GM04503 (cell line): ENCODE measurements at places on chromosomes 1 and 21.

DNA sequence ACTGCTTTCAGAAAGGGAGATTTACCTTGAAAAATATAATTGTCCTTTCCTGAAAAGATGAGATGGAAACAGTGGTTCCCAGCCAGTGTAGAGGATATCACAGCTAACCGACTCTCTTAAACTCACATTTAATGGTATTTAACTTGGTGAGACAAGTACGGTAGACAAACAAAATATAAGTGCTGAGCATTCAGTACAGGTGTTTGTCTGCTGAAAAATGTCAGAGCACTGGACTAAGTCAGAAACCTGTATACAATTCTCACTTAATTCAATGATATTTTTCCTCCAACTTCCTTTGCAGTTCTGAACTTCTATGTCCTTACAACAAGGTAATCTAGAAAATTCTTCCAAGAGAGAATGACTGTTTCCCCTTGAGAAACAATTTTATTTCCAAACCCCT lies at the start of gene LCE1B:
Gene LCE1B, plus strand, starts transcription at position 301 of the 400 bp plus-strand sequence. CDS start 476 bp downstream, outside the sequence.
- DNase-seq, result no peak

DNA sequence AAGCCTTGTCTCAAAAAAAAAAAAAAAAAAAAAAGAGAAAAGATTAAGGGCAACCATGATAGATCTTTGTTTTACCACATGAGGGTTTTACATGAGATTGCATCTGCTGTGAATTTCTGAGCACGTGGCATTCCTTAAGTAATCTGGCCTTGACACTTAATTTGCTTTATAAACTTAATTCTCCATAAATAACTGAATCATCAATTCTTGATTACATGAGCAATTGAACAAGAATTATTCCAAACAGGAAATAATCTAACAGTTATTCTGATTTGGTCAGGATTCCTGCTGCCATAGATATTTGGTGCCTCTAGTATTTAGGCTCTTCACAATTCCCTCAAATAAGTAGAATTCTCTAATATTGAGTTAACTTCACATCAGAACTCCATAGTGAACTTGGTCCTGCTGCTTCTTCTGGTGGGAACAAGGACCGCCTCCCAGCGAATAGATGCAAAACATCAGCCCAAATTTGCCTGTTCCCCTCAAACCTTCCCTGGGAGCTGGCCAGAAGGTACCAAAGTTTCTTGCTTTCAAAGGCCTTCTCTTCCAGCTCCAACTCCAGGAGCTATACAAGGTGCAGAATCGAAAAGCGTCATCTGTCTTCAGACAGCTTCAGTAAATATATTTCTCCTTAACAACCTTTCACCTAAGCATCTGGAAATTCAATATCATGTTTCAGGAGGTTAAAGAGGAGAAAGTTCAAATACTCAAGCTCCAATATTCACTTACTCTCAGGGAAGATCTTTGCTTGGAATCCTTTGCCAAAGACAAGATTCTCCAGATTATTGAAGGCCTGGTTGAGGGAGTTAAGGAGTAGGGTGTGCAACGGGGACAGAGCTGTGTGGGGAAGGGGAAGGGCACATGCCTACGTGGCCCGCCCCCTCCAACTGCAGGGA lies 1.0 kb downstream of the KRTCAP2 start:
- DNase-seq, result no peak

DNA sequence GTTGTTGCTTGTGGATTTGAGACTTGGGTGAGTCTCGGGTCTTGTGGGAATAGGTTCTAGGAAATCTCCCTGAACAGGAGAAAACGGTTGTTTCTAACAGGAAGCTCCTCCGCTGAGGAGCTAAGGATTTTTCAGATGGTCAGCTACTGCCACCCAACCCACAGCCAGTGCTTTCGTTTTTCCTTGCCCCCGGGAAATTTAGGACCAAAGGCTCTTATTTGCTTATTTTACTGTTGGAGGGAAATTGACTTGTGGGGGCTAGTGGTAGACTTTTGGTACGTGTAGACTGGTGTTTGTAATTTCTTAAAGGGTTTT lies 792 bp downstream of the SNX7 start:
- DNase-seq, result no peak

DNA sequence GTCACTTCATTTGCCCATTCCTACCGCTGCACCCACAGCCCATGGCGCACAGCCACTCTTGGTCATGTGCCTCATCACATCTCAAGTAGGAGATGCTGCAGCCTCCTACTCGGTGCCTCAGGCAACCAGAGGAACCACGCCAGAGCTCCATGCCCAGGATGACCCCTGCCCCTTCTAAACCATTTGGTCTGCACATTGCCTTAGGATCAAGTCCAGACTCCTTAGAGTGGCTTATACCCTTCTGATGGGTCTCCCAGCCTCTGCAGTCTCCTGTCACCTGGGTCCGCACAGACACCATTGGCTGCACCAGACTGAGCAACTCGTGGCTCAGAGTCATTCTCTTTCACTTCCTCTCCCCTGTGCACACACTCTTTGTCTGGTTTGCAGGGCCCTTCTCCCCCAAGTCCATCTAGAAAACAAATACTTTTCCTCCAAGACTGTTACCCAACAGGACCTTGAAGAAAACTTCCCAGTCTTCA lies 2.2 kb upstream of the ADORA3 start:
- DNase-seq, result no peak

- DNase-seq, result no peak
Measured at GRCh38 chr1:208163539-208163938, 80.6 kb downstream of the PLXNA2 start.

DNA sequence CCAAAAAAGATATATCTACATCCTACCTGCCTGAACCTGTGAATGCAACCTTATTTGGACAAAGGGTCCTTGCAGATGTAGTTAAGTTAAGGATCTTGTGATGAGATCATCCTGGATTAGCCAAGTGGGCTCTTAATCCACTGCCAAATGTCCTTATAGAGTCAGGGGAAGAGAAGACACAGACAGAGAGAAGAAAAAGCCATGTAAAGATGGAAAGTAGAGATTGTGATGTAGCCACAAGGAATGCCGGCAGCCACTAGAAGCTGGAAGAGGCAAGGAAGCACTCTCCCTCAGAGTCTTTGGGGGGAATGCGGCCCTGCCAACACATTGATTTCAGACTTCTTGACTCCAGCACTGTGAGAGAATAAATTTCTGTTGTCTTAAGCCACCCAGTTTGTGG lies 16.2 kb downstream of the HSD11B1 start:
- DNase-seq, result no peak

DNA sequence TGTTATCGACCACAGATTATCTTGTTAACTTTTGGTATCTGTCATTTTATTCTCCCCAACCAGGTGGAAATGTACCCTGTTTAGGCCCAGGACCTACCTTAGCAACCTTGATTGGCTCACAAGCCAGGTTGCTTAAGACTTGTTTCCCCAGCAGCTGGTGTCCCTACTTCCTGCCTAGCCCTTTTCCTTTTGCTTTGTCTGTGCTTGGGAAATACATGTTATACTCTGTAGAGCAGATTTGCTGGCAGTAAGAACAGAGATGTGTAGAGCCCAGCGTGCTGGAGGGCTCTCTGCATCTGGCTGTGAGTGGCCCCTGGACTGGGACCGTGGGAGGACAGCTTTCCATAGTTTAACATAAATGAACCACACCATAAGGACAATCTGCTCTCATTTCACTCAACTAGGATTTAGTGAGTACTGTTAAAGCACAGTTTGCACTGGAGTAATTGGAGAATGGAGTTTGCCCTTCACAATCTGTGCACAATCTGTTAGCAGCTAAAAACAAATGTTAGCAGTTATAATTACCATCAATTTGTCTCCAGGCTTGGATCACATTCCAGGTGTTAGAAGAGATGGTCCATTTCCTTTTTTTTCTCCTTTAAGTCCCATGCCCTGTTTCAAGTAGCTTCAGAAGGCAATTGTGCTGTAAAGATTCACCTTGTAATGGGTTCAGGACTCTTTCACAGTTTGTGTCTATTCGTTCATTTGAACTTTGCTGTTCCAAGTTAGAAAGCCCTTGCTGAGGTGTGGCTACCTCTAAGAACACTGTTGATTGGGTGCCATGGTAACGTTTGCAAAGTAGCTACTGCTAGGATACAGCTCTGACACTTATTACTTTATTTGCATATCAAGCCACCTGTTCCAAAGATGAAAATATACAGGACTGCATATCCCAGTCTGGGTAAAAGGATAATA lies at the start of gene APOBEC4:
Gene APOBEC4, minus strand, starts transcription at position 770 of the 915 bp plus-strand sequence. CDS start 4,535 bp downstream, outside the sequence.
- no peak for DNase-seq

- no peak for DNase-seq
Measured at GRCh38 chr1:150843474-150843873, 32.9 kb downstream of the ARNT start.

DNA sequence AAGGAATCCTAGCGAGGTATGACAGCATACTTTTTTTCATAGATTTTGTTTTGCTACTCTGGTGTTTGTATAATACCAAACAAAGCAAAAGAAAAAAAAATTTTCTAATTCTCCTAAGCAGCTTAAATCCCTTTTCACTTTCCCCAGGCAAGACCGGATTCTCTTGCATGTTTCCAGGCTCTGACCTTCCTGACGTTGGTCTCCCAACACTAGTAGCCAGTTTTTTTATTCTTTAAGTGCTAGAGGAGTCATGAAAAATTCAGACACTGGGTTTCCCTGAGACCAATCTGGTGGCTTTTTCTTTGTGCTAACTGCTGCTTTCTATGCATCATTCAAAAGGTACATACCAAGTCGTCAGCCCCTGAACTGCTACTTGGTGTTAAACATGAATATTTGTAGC lies 111.4 kb downstream of the ZNF326 start:
- no peak for DNase-seq

GRCh38 chr1:7729761-7730160 lies 41.3 kb upstream of the VAMP3 start:
- no peak for DNase-seq

- peak; percentile 94 for DNase-seq
Measured at GRCh38 chr1:151547119-151547899, 7.2 kb downstream of the TUFT1 start.

GRCh38 chr1:21239221-21239620 lies 51.0 kb downstream of the ECE1 start:
- DNase-seq, result no peak

DNA sequence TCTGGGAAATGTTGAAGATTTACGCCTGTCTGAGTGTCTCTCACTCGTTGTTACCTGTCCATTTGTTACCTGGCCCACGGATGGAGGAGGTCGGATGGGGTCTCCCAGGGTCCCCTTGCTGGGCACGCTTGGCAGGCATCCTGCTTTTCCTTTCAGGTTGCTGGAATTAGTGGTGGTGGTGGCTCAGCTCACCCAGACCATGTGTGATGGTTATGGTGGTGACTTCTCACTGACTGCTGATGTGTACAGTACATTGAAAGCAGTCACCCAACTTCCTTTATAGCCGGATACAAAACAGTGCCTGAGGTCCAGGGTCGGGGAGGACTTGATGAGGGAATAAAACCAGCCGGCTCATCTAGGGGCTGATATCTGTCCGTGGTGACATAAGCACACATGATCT lies 19.5 kb downstream of the MAPKAPK2 start:
- DNase-seq, result no peak

DNA sequence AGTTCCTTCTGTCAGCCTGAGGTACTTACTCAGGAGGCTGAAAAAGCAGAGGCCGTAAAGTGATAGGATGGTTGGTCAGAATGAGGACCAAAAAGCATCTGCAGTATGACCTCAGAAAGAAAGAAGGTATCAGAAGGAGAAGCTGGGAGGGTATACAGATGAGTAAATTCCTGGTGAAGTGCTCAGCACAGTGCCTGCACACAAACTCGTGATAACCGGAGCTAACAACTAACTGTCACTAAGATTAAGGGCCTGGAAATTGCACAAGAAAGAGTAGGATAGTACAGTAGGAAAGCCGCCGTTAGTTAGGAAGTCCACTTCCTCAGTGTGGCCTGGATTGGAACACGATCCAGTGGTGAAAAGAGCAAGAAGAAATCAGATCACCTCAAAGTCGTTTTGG lies 62.6 kb downstream of the VPS26C start:
- DNase-seq, result no peak

- DNase-seq, result peak; percentile 28
Measured at GRCh38 chr1:11037740-11038182, 9.3 kb downstream of the MASP2 start.

GRCh38 chr1:42740851-42741580 lies 980 bp upstream of the CLDN19 start:
- no peak for DNase-seq

DNA sequence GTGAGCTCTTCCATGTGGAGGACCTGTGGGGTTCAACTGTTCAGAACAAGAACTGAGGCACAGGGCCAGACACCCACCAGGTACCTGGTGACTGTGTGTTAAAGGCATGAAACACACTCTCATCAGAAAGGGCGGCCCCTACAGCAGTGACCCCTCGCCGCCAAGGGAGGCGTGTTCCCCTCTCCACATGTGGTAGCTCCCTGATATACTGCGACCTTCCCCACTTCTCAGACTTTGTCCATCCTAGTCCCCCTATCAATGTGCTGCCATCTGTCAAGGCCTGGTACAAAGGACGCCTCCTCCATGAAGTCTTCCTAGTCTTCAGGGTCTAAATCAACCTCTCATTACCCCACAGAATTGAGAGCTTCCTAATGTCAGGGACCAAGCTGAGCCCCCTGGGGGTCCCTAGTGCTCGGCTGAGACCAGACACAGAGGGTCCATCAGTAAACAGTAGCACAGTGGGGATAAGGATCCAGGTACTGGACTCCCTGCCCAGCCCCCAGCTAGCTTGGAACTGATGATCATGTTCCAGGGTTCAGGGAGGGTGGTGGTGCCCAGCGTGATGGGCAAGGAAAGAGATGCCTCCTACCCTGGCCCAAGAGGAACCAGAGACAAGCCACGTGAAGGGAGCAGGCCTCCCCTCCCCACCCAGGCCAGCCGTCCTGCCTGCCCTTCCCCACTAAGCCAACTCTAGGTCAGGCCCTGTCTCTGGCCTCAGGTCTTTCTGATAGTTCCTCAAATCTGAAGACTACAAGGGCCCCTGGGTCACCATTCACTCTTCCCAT lies 10.3 kb downstream of the SDC3 start:
- DNase-seq, result no peak

- peak; percentile 34 for DNase-seq
Measured at GRCh38 chr1:118985640-118986554, 2.2 kb downstream of the TBX15 start.

DNA sequence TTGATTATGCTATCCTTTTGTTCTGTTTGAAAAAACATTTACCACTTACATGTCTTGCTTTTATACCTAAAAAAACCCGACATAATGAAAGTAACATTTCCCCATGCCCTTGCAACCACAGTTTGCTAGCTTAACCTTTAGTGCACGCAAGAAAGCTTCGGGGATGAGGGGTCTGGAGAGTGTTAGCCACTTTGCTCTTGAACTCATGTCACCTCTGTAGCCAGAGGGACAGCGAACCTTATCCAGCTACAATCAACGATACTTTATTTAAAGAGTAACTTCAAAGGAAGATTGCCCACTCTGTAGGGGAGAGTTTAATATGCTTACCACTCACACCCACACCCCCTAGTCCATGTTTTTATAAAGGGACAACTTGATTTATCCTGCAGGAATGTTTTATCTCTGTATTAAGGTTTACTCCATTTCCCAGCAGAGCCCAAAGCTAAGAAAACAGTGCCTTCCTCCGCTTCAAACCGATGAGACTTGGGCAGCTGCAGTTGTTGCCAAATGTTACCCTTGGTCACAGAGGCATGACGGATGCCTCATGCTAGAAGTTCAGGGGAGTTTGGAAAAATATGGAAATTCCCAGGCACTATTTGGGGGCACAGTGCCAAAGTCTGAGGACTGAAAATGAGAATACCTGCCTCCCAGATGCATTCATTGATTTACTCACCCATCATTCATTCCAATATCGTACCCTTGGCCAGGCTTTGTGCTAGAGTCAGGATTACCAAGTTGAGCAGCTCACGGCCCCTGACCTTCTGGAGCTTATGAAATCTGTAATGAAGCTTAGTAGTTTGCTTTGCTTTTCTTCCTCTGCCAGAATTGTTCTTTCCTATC lies 61.4 kb upstream of the VCAM1 start:
- no peak for DNase-seq

GRCh38 chr1:94143809-94144176 lies 22.8 kb upstream of the ABCA4 start:
- no peak for DNase-seq
